ENCODE measurements at places on chromosomes 4 and X. TPM values are rescaled to one million over a fixed set of nuclear protein-coding genes. Genes with fewer than 3 reads are reported as not detected.

GRCh38 chr4:3502941-3503936, 29.0 kb downstream of the LRPAP1 start:
- H3K4me3 ChIP-seq: no peak overlapping the region
- H3K27ac ChIP-seq: no peak overlapping the region
- no peaks in the 10 kb centered on the region for H3K27me3 ChIP-seq
- peaks cover 49% of the 10 kb centered on the region for H3K36me3 ChIP-seq

The VCX gene
- total RNA-seq: not detected

The XKRX gene
- total RNA-seq: 8.4 TPM

- no peak for DNase-seq
- H3K27me3 ChIP-seq: no peaks in the 10 kb centered on the region
- H3K36me3 ChIP-seq: no peaks in the 10 kb centered on the region
- H3K4me3 ChIP-seq: no peak overlapping the region
- H3K4me1 ChIP-seq: no peaks in the 10 kb centered on the region
Observed at GRCh38 chr4:184595430-184595829, 53.8 kb downstream of the CASP3 start.

The GABRB1 gene
- total RNA-seq: not detected

DNA sequence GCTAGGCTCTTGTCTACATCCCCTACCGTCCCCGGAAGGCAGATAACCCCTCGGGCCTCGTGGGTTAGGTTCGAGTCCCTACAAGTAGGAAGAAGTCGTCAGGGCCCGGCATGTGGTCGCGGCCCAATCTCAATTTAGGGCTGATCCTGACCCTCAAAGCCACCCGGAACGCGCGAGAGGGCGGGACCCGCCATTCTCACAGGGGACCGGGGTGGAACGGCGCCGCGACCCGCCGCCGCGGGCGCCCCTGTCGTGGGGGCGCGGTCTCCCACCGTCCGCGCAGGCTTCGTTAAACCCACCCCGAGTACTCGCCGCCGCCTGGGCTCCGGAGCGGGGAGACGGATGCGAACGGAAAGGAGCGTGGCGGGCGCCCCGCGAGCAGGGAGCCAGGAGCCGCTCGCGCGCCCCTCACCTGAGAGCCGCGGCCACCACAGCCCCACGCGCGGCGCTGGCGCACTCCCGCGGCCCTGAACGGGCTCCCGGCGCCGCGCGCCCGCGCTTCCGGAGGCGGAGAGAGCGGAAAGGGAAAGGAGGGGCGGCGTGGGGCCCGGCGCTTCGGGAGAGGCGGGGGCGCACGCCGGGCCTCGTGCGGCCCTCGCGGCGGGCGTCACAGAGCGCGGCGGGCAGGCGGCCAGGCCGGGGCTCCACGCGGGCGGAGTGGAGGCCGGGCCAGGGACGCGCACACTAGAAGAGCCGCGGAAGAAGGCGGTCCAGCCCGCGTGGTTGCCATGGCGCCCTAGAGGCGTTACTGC, at the start of gene CFAP97:
TSS of gene CFAP97 (minus strand) at position 515 of the 752 bp plus-strand sequence. CDS start 12,804 bp downstream, outside the sequence.
- H3K36me3 ChIP-seq: no peaks in the 10 kb centered on the region
- peak within 1 kb of the TSS; percentile 78 for H3K4me3 ChIP-seq
- H3K27ac ChIP-seq: peak within 1 kb of the TSS; percentile 97
- DNase-seq: peak; percentile 95

The SPINK2 gene
- not detected for total RNA-seq

DNA sequence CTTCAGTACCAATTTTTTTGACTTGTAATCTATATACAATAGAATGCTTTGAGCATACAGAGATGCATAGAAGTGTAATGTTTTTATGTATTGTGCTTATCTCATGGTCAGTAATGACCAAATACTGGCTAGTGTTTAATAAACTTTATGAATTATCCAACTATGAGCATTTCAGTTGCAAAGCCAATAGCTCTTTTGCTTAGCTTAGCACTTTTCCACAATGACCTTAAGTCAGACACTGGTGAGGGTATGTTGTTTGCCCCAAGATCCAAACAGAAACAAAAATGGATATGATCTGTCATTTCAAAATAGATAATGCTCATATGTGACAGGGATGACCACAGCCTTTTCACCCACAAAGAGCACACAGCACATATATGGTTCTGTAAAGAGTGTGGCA, 393.0 kb downstream of the AFF2 start:
- H3K4me1 ChIP-seq: no peaks in the 10 kb centered on the region
- H3K36me3 ChIP-seq: no peaks in the 10 kb centered on the region
- no peak overlapping the region for H3K27ac ChIP-seq
- H3K4me3 ChIP-seq: no peak overlapping the region
- no peaks in the 10 kb centered on the region for H3K27me3 ChIP-seq

DNA sequence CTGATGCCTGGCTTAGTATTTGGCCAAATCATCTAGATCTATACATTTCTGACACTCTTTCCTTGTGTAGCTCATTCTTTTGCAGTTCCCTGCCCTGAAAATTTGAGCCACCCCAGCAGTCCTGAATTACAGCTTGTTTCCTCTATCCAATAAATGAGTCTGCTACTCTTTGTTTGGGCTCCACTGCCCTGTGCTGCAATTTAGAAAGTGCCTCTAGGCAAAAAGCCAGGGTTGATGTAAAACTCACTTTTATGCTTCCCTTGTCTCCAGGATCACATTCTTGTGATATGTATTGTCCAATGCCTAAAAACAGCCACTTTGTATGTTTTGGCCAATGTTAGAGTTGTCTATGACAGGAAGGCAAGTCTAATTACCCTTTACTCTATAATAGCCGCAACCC, 101.7 kb upstream of the MAP3K15 start:
- no peaks in the 10 kb centered on the region for H3K36me3 ChIP-seq
- no peaks in the 10 kb centered on the region for H3K4me1 ChIP-seq
